ENCODE measurements at places on chromosomes 6 and 20.

DNA sequence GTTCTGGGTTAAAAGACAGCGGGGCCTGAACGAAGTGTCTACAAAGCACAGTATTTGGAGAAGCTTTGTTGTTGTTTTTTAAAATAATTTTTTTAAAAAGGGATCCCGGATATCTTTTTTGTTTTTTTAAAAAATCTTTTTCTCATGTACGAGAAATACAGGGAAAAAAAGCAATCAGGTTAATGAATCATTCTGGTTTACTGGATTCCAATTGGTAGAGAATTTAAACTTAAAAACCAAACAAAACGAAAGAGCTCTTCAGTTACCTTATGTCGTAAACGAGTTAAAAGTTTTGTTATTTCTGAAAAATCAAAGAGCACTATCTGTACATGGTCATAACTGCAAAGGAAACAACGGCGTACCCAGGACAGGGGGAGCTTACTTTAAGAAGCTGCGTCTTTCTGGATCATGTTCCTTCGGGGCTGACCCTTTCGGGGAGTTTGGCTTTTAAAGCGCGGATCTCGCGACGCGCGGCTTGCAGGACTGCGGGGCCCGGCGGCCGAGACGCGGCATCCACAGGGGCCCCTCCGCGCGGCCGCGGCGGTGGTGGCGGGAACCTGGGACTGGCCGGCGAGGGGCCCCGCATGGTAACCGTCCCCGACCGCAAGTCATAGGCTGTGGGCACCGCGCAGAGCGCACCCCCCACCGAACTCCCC is 927 bp downstream of the IL20RA start:
- DNase-seq, result peak; percentile 43

GRCh38 chr20:34637245-34638038 is 39.5 kb downstream of the PIGU start:
- DNase-seq, result no peak

DNA sequence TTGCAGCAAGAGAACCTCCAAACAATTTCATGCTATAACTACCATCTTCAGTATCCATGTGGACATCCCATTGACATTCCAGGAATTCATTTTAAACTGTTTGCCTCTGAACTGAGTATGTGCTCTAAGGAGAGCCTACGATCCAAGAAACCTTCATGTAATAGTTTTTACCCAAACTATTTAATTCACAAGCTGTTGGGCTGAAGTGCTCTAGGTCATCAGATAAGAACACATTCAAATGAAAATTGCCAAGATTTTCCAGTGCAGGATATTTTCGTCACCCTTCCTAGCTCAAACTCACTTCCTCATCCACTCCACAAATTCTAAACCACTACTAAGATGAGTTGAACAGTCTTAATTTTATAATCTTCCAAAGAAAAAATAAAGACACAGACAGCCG is 12.8 kb downstream of the RSPO3 start:
- no peak for DNase-seq

DNA sequence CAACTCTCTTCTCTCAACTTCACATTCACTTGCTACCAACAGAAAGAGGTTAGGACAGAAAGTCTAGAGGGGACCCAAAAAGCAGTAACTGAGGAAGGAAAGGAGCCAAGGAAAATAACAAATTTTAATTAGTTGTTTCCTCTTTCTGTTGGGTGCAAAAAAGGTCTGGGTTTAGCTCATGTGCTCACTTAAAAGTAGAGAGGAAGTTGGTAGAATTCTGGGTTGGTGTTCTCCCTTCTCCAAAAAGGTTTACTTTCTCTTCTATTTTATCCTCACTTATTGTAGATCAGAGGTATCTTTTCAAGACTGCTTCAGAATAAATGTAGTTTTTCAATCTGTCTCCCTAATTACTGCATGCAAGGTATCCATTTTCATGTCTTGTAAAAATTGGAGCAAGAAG is 42.8 kb downstream of the MAP3K7 start:
- DNase-seq, result no peak

GRCh38 chr6:70274338-70274737 is 28.5 kb downstream of the COL9A1 start:
- DNase-seq, result no peak

GRCh38 chr20:62827311-62828038 is 10.6 kb downstream of the COL9A3 start:
- no peak for DNase-seq

GRCh38 chr6:10720265-10720959 is 2.5 kb upstream of the TMEM14C start:
- no peak for DNase-seq

GRCh38 chr6:72216222-72217068 is 330.1 kb downstream of the RIMS1 start:
- no peak for DNase-seq

GRCh38 chr6:119283979-119284545 is 65.5 kb downstream of the MAN1A1 start:
- DNase-seq, result no peak

DNA sequence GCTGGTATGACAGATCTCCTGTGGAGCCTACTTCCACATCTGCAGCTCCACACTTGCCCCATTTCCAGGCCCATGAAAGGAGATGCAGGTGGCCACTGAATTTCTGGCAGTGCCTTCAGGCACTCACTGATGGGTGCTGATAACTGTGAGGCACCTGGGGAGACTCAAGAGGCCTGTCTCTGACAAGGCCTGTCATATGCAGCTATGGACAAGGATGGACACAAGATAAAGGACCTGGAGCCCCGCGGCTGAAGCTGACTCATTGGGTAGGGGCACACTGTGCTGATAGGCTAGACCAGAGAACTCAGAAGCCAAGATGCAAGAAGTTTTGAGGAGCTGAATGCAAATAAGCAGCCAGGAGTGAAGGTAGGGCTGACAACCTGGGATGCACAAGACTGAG is 81.0 kb upstream of the LRFN2 start:
- DNase-seq, result no peak

DNA sequence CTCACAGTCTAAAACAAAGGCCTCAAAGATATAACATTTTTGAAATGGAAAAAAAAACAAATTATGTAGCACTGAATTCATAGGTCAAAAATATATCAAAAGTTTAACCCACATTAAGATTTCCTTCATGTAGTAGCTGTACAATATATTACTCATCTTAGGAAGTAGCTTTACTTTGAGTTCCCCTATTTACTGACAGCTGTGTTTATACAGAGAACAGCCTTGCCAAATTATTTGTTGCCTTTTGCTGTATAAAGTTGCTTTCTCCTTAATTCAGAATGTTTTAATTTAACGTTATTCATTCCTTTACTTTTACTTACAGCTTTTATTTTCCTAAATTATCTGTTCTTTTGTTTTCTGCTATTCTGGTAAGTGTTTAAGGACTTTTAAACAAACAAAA is 181.0 kb downstream of the COL12A1 start:
- DNase-seq, result no peak

Data from H9 (cell line).